ENCODE measurements at places on chromosomes 7 and 10. TPM values are rescaled to one million over a fixed set of nuclear protein-coding genes. Genes with fewer than 3 reads are reported as not detected.

- no peak for DNase-seq
- no peak overlapping the region for H3K4me3 ChIP-seq
Observed at GRCh38 chr7:94540428-94540827, 30.8 kb downstream of the CASD1 start.

GRCh38 chr7:140562926-140563481 lies 77.6 kb downstream of the DENND2A start:
- H3K27me3 ChIP-seq = peaks cover 14% of the 10 kb centered on the region
- no peak overlapping the region for H3K27ac ChIP-seq
- H3K36me3 ChIP-seq = no peaks in the 10 kb centered on the region
- no peaks in the 10 kb centered on the region for H3K4me1 ChIP-seq
- DNase-seq = no peak
- H3K4me3 ChIP-seq = no peak overlapping the region

DNA sequence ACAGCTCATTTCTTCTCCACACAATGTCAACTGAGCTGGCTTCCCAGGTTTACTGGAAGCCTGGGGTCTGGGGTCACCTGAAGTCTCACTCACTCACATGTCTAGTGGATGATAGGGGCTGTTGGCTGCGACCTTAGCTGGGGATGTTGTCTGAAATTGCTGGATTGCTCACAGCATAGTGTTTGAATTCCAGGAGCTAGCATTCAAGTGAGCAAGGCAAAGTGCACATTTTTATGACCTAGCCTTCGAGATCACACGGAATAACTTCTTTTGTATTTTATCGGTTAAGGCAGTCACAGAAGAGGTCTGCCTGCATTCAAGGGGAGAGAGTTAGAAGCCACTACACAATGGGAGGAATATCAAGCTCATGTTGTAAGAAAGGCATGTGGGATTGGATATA lies 3.6 kb downstream of the TEX47 start:
- H3K4me1 ChIP-seq = no peaks in the 10 kb centered on the region
- no peak overlapping the region for H3K4me3 ChIP-seq
- no peak overlapping the region for H3K27ac ChIP-seq
- no peak for DNase-seq

GRCh38 chr10:103990121-103990520 lies 23.2 kb downstream of the SLK start:
- no peak overlapping the region for H3K27ac ChIP-seq
- no peak for DNase-seq
- H3K36me3 ChIP-seq = peaks cover 10% of the 10 kb centered on the region
- no peaks in the 10 kb centered on the region for H3K27me3 ChIP-seq
- H3K4me3 ChIP-seq = no peak overlapping the region
- H3K4me1 ChIP-seq = peaks cover 27% of the 10 kb centered on the region

Gene RAB18
- 63.7 TPM for total RNA-seq

Gene OPN4
- total RNA-seq = not detected

Gene C10orf95
- total RNA-seq = 0.37 TPM

- H3K4me1 ChIP-seq = peaks cover 42% of the 10 kb centered on the region
- peaks cover 4% of the 10 kb centered on the region for H3K36me3 ChIP-seq
- peaks cover 8% of the 10 kb centered on the region for H3K27me3 ChIP-seq
Observed at GRCh38 chr10:70590655-70591416, 11.7 kb downstream of the PRF1 start.

Gene EPDR1
- total RNA-seq = not detected

All from activated T-helper 1 cell treated with anti-CD3 and anti-CD28 coated beads, Interleukin-12 subunit alpha, Interleukin-12 subunit beta, Interleukin-2, Interleukin-4 antibody, amounts not matched to agents 30 ng/mL and 10 ng/mL and 1 ng/mL, durations not matched to agents 14 hours and 24 hours and 36 hours (primary cell).